Esophagus squamous epithelium (tissue), 5 donors: ENCODE measurements at places on chromosomes 11 and 22.

- H3K36me3 ChIP-seq: no peaks in the 10 kb centered on the region
- DNase-seq: no peak
- H3K27ac ChIP-seq: no peak overlapping the region
- H3K4me3 ChIP-seq: no peak overlapping the region
- H3K4me1 ChIP-seq: no peaks in the 10 kb centered on the region
Observed at GRCh38 chr11:32884770-32885384, 7.7 kb upstream of the QSER1 start.

- no peak for DNase-seq
- peaks cover 4% of the 10 kb centered on the region for H3K4me1 ChIP-seq
- no peaks in the 10 kb centered on the region for H3K27me3 ChIP-seq
- H3K4me3 ChIP-seq: no peak overlapping the region
- H3K27ac ChIP-seq: no peak overlapping the region
Observed at GRCh38 chr11:61442616-61443015, 12.7 kb downstream of the SDHAF2 start.

GRCh38 chr11:19978668-19979518 lies 181.4 kb downstream of the DBX1 start:
- DNase-seq: no peak
- no peaks in the 10 kb centered on the region for H3K36me3 ChIP-seq
- peak overlapping the region; percentile 74 for H3K27ac ChIP-seq
- no peak overlapping the region for H3K4me3 ChIP-seq

GRCh38 chr11:81569999-81570398 lies 1163.7 kb downstream of the FAM181B start:
- no peaks in the 10 kb centered on the region for H3K27me3 ChIP-seq
- DNase-seq: no peak
- H3K36me3 ChIP-seq: no peaks in the 10 kb centered on the region
- no peaks in the 10 kb centered on the region for H3K4me1 ChIP-seq
- no peak overlapping the region for H3K27ac ChIP-seq
- H3K4me3 ChIP-seq: no peak overlapping the region

- no peaks in the 10 kb centered on the region for H3K4me1 ChIP-seq
- H3K27ac ChIP-seq: no peak overlapping the region
- H3K27me3 ChIP-seq: no peaks in the 10 kb centered on the region
- H3K4me3 ChIP-seq: no peak overlapping the region
- no peak for DNase-seq
Observed at GRCh38 chr11:56889986-56890385, 98.7 kb upstream of the OR5AK2 start.

GRCh38 chr11:87351676-87352075 lies 313.9 kb downstream of the TMEM135 start:
- no peak for DNase-seq
- no peak overlapping the region for H3K4me3 ChIP-seq
- no peak overlapping the region for H3K27ac ChIP-seq
- no peaks in the 10 kb centered on the region for H3K4me1 ChIP-seq
- no peaks in the 10 kb centered on the region for H3K27me3 ChIP-seq
